ENCODE measurements at places on chromosomes 7 and 10.

GRCh38 chr7:13986208-13986607 lies 3.3 kb downstream of the ETV1 start:
- no peak overlapping the region for H3K4me3 ChIP-seq
- H3K4me1 ChIP-seq = no peaks in the 10 kb centered on the region
- no peaks in the 10 kb centered on the region for H3K36me3 ChIP-seq
- peaks cover 5% of the 10 kb centered on the region for H3K27me3 ChIP-seq
- DNase-seq = no peak

- no peak for DNase-seq
- no peaks in the 10 kb centered on the region for H3K4me1 ChIP-seq
- no peaks in the 10 kb centered on the region for H3K36me3 ChIP-seq
- no peaks in the 10 kb centered on the region for H3K27me3 ChIP-seq
- no peak overlapping the region for H3K4me3 ChIP-seq
- H3K27ac ChIP-seq = no peak overlapping the region
These were observed 509.7 kb upstream of the AKR1E2 start for GRCh38 chr10:4316161-4316810.

DNA sequence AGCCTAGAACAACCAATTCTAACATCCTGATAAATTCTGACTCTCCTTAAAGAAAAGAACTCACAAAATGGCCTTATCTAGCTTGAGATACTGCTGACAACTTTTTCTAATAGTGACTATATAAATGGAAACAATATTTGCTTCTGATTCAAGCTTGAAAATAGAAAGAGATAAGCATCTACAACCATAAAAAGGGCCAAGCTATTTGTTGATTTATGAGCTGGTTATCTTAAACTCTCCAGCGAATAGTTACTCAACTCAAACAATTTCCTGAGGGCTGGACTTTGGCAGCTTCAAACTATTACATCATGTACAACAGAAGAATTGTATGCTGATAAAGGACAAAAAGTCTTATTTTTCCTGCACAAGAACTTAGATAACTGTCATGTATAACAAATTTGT lies 4.6 kb downstream of the USP54 start:
- H3K27ac ChIP-seq = no peak overlapping the region
- DNase-seq = no peak
- H3K36me3 ChIP-seq = no peaks in the 10 kb centered on the region

DNA sequence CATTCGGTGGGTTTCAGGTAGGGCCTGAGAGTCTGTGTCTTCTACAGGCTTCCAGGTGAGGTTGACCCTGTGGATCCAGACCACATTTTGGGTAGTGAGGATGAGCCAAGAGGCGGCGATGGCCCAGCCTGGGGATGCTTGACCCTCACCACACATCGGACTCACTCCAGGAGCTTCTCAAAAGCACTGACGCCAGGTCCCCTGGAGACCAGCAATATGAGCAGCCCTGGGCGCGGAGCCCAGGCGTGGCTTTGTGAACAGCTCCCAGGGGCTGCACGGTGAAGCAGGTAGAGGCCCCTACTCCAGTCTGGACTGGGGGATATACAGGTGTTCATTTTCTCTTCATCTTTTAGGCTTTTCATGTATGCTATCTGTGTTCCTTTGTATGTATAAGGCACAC lies 139.7 kb upstream of the PCBD1 start:
- peaks cover 10% of the 10 kb centered on the region for H3K27me3 ChIP-seq
- no peak overlapping the region for H3K27ac ChIP-seq
- H3K4me1 ChIP-seq = no peaks in the 10 kb centered on the region
- no peak overlapping the region for H3K4me3 ChIP-seq

- no peaks in the 10 kb centered on the region for H3K27me3 ChIP-seq
- H3K4me3 ChIP-seq = no peak overlapping the region
- DNase-seq = no peak
- no peak overlapping the region for H3K27ac ChIP-seq
These were observed 20.0 kb downstream of the RBM28 start for GRCh38 chr7:128323459-128324367.

DNA sequence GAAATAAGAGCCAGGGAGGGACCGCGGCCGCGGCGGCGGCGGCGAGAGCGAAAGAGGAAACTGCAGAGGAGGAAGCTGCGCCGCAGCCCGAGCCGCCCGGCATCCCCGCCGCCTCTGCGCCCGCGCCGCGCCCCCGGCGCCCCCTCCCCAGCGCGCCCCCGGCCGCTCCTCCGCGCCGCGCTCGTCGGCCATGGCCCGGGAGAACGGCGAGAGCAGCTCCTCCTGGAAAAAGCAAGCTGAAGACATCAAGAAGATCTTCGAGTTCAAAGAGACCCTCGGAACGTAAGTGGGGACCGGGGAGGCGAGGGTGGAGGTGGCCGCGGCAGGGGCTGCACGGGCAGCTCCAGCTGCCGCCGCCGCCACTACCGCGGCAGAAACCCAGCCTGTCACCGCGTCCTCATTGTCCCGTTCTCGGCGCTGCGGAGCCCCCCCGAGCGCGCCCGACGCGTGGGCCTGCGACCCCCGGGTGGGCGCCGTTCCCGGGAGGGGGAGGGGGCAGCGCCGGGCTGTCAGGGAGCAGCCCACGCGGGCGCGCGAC lies 351 bp downstream of the CAMK1D start:
- H3K27me3 ChIP-seq = no peaks in the 10 kb centered on the region
- peak overlapping the region; percentile 98 for H3K4me3 ChIP-seq
- H3K27ac ChIP-seq = peak overlapping the region; percentile 77
- H3K36me3 ChIP-seq = no peaks in the 10 kb centered on the region
- peaks cover 40% of the 10 kb centered on the region for H3K4me1 ChIP-seq

GRCh38 chr7:20742913-20743312 lies 43.8 kb downstream of the SP8 start:
- no peak for DNase-seq
- no peak overlapping the region for H3K27ac ChIP-seq
- H3K27me3 ChIP-seq = peaks cover 9% of the 10 kb centered on the region
- no peaks in the 10 kb centered on the region for H3K36me3 ChIP-seq
- H3K4me3 ChIP-seq = no peak overlapping the region

DNA sequence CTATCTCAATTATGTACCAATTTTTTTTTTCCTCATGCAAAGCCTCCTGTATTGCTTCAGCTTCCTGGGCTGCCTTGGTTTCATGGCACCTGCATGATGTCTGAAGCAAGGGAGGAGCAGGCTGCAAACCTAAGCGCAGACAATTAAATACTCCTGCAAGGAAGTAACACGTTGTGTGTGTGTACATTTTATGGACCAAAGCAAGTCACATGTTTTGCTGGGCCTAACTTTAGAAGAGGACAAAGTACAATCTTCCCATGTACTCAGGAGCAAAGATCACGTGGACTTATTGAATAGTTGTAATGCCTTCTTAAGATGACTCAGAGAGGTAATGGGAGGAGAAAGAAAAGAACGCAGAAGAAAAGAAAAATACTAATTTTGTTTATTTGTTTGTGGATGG lies 944.0 kb upstream of the C7orf33 start:
- peaks cover 8% of the 10 kb centered on the region for H3K36me3 ChIP-seq
- H3K27me3 ChIP-seq = no peaks in the 10 kb centered on the region
- H3K4me1 ChIP-seq = no peaks in the 10 kb centered on the region

- no peak for DNase-seq
- H3K4me3 ChIP-seq = no peak overlapping the region
- no peaks in the 10 kb centered on the region for H3K4me1 ChIP-seq
- H3K36me3 ChIP-seq = no peaks in the 10 kb centered on the region
- no peaks in the 10 kb centered on the region for H3K27me3 ChIP-seq
These were observed 93.8 kb downstream of the PRTFDC1 start for GRCh38 chr10:24858288-24859270.
